NCI-H187 (cell line): ENCODE measurements at places on chromosomes 1 and 21.

GRCh38 chr1:181208083-181208482, 119.6 kb downstream of the IER5 start:
- DNase-seq: no peak

DNA sequence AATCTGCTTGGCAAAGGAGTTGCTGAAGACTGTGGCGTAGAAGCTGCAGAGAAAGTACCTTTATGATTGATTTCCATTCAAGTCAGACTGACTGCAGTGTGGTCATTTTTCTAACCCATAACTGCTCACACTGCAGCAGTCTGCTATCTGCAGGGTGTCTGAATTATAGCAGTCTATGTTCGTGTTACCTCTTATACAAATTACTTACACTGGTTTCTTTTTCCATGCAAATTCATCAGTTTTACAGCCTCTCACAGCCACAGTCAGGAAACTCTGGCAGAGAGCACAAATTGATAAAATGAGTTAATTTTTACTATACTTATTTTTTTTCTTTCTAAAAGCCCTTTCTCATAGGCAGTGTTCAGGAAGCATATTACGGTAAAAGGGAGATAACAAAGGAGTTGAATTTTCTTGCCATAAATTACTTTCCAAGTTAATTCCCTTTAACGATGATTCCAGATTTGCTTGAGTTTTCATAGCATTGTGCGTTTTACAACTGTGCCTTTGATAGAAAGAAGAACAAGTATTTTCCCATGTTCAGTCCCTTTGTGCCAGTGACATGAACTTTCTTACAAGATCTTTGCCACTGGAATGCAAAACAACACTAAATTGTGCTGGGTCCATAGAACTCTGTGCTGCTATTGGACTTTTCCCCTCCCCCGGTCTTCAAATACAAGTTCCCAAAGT, 261.5 kb downstream of the NFIA start:
- DNase-seq: no peak

DNA sequence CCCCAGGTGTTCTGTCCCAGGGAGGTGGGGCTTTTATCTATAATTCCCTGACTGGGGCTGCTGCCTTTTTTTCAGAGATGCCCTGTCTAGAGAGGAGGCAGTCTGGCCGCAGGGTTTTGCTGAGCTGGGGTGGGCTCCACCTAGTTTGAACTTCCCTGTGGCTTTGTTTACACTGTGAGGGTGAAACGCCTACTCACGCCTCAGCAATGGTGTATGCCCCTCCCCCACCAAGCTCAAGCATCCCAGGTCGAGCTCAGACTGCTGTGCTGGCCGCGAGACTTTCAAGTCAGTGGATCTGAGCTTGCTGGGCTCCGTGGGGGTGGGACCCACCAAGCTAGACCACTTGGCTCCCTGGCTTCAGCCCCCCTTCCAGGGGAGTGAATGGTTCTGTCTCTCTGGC, 124.3 kb downstream of the CENPF start:
- DNase-seq: no peak

- no peak for DNase-seq
Observed at GRCh38 chr1:94713472-94714141, 106.5 kb upstream of the SLC44A3 start.

GRCh38 chr1:3718764-3719163, 33.5 kb upstream of the CCDC27 start:
- no peak for DNase-seq
